ENCODE measurements at places on chromosomes 2 and 18. TPM values are rescaled to one million over a fixed set of nuclear protein-coding genes. Genes with fewer than 3 reads are reported as not detected.

- DNase-seq: no peak
Measured at GRCh38 chr2:148914463-148914862, 39.4 kb downstream of the KIF5C start.

LYG2 gene
- total RNA-seq: not detected

GRCh38 chr18:62330650-62331049, 5.5 kb downstream of the TNFRSF11A start:
- no peak for DNase-seq

SMAD2 gene
- total RNA-seq: 135 TPM

OXER1 gene
- total RNA-seq: 0.15 TPM

DNA sequence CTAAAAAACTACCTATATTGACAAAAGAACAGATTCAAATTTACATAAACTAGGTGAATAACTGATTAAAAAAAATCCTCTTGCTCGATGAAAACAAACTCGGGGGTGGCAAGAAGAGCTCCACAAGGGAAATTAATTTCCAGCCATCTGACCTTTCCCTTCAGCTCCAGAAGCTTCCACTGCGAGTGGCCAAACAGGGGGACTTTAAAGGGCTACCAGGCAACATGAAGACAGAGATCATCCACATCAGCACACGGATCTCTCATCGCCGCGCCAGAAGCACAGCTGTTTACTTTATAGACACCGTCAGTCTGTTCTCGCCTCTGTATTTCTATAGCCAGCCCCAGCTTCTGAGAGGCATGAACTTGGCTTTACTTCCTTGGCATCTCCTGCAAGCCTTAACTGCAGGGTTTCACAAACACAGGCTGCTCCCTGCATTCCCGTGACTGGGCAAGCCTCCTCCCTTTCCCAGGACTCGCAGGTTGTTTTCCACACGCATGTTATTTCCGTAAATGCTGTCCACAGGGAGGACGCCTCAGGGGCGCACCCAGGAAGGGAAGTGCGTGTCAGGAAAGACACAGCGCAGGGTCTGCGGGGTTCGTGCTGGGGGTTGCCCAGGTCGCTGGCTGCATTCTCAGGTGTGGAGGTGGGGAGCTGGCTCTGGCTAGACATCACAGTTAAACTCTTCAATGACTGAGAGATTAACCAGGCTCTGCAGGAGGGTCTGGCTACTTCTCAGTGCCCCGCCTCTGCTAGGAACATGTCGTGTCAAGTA, 85.0 kb downstream of the USP40 start:
- no peak for DNase-seq

ABCG5 gene
- total RNA-seq: not detected

DNA sequence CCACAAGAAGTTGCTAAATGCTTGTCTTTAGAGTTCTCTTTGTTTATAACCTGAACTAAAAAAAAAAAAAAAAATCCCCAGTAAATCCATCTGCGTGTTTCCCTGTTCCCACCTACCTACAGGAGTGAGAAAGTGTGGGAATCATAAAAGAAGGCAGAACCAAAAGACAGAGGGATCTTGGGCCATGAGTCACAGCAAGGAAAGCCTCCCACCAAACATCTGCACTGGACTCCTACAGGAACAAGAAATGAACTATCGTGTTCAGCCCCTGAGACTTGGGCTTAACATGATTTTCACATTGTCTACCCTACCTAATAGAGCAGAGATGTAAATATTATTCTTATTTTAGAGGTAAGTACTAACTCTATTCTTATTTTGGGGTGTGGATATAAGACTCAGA, 1761.2 kb upstream of the CELF4 start:
- no peak for DNase-seq

DNA sequence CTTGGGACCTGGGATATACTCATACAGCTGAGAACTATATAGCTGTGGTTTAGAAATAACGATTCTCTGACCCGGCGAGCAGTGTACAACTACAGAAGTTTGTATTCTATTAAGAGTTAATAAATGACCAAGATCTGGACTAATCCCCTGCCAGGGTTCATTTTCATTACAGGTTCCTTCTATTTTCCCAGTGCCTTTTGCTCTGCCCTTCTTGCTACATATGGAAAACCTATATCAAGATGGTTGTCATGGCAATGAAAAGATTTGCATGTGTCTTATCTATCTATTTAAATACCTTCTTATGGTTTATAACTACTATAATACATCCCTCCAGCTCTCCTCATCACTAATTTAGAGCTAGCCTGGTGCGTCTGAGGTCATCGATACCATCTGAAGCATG, 965.2 kb downstream of the BCL11A start:
- DNase-seq: no peak

GRCh38 chr18:59631583-59632181, 65.5 kb downstream of the CCBE1 start:
- peak; percentile 31 for DNase-seq

DNA sequence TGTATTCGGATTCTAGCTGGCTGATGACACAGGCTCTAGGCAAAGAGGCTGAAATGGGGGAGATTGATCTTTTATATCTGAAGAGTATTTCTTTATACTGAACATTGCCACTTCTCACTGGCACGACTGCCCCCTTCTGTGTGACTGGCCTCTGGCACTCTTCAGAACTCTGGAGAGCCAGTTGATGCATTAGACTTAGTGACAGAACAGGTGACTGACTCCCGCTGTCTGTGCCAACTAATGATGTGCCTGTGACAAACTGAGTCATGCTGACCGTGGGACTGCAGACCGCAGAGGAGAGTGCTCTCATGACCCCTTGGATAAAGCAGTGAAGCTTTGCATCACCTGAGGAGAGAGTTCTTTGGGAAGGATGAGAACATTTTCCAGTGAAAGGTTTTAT, 14.4 kb downstream of the MGAT5 start:
- peak; percentile 63 for DNase-seq

GRCh38 chr2:150863691-150864090, 376.2 kb upstream of the RND3 start:
- no peak for DNase-seq

GKN1 gene
- not detected for total RNA-seq

DNA sequence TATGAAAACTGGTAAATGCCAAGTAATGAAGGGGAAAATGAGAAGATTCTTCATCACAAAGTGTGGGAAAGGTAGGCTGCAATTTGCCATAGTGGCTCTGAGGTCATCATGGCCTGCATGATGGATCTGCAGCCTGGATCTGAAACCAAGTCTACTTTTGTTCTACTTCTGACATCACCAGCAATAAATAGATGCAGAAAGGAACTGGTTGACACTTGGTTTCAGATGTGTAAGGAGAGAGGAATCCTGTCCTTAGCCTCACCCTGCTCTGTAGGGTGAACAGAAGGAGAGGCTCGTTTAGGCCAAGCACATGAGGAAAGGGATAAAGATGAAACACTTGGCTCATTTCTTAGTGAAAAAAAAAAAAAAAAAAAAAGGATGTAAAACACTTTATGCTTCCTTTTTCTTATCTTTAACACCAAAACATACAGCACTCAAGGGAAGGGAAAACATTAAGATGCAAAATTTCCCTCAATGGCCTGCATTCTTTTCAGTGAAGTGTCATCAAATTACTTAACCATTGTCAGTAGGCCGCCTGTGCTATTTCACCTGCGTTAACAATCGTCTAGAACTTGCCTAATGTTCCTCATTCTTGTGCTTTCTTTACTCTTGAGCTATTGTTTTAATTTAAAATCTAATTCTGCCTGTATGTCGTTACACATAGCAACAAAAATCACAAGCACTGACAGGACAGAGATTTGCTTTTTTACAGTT, 3.9 kb downstream of the NEB start:
- peak; percentile 34 for DNase-seq

GRCh38 chr2:241810307-241811200, 1.6 kb downstream of the NEU4 start:
- DNase-seq: no peak

CCNT2 gene
- 38.2 TPM for total RNA-seq

CABYR gene
- total RNA-seq: 9.2 TPM

GRCh38 chr2:164786787-164787186, 54.8 kb downstream of the COBLL1 start:
- no peak for DNase-seq

DNA sequence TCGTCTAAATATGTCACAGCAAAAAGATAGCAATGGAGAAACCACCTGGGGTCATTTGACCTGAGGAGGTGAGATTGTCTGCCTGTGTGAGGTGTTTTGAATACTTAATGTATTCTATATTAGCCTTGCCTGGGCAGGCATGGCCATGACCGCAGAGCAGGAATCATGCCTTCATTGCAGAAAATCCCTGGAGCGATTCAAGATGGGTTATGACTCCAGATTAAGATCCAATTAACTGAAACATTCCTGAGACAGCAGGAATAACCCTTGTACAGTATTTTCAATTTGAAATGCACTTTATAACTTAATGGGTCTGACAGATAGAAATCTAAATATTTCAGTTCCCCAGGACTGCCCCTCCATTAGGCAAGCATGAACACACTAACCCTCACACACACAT, 227.3 kb upstream of the RAB6C start:
- no peak for DNase-seq

GRCh38 chr2:189022053-189022481, 47.9 kb downstream of the COL3A1 start:
- no peak for DNase-seq

GRCh38 chr2:97745474-97746174, 32.2 kb downstream of the ZAP70 start:
- no peak for DNase-seq

GRCh38 chr18:857986-858385, 45.9 kb upstream of the YES1 start:
- no peak for DNase-seq

GRCh38 chr2:231093933-231094332, 30.9 kb downstream of the HTR2B start:
- DNase-seq: no peak

SRD5A2 gene
- total RNA-seq: 0.20 TPM

LOXHD1 gene
- total RNA-seq: not detected

GRCh38 chr2:44360749-44361329, 455 bp downstream of the PREPL start:
- DNase-seq: peak; percentile 20

- no peak for DNase-seq
Measured at GRCh38 chr2:106339132-106339531, 129.1 kb downstream of the RGPD3 start.

DNA sequence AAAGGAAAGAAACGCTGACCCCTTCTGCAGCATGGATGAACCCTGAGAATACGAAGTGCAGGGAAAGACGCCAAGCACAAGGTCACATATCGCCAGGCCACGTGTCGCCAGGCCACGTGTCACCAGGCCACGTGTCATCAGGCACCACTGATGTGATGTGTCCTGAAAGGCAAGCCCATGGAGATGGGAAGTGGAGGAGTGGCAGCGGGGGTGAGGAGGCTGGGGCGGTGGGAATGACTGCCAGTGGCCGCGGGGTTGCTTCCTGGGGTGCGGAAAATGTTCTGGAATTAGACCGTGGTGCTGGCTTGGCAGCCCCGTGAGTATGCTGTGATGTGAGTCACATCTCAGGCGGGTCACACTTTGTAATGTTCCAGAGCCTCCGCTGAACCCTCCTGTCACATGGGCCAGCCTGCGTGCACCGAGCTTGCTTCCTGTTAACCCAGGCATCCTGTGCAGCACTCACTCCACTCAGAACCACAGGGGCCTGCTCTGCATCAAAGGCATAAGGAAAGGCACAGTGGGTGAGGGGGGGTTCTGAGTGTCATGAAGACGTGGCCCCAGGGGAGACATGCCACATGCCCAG, 39.0 kb downstream of the SLC66A2 start:
- DNase-seq: no peak

- DNase-seq: peak; percentile 96
Measured at GRCh38 chr18:31241900-31242409, 76.0 kb upstream of the DSG1 start.
